Right lung (tissue), 10 donors: ENCODE measurements at places on chromosomes 11 and 22. TPM values are rescaled to one million over a fixed set of nuclear protein-coding genes. Genes with fewer than 3 reads are reported as not detected.

The LAMTOR1 gene
- polyA plus RNA-seq, result 121 TPM

The OR5B17 gene
- polyA plus RNA-seq, result not detected

The SYT13 gene
- 4.5 TPM for polyA plus RNA-seq

The OR52E4 gene
- not detected for polyA plus RNA-seq

The NCF4 gene
- 3.7 TPM for polyA plus RNA-seq

The HOATZ gene
- polyA plus RNA-seq, result 14.6 TPM

The SPA17 gene
- polyA plus RNA-seq, result 15.0 TPM

The PGA5 gene
- 0.16 TPM for polyA plus RNA-seq

The TMEM134 gene
- polyA plus RNA-seq, result 67.1 TPM

The RASSF10 gene
- 15.2 TPM for polyA plus RNA-seq

The KRTAP5-11 gene
- not detected for polyA plus RNA-seq

The OTOG gene
- polyA plus RNA-seq, result 0.06 TPM

The PHRF1 gene
- 20.4 TPM for polyA plus RNA-seq

The CASP1 gene
- polyA plus RNA-seq, result 32.3 TPM

The ZC3H12C gene
- polyA plus RNA-seq, result 4.9 TPM

The LAYN gene
- 18.7 TPM for polyA plus RNA-seq
